ENCODE measurements at places on chromosomes 4 and X.

GRCh38 chrX:154751203-154751668 lies 359 bp upstream of the GAB3 start:
- DNase-seq, result no peak

- DNase-seq, result no peak
These were observed 30.3 kb upstream of the HCCS start for GRCh38 chrX:11080741-11081305.

GRCh38 chr4:52822972-52823701 lies 39.0 kb upstream of the RASL11B start:
- peak; percentile 86 for DNase-seq

GRCh38 chrX:54045563-54046228 lies 1.4 kb upstream of the PHF8 start:
- no peak for DNase-seq

- no peak for DNase-seq
These were observed 843.1 kb downstream of the STIM2 start for GRCh38 chr4:27703771-27704170.

GRCh38 chrX:153633607-153634180 lies 13.3 kb upstream of the DUSP9 start:
- DNase-seq, result no peak

DNA sequence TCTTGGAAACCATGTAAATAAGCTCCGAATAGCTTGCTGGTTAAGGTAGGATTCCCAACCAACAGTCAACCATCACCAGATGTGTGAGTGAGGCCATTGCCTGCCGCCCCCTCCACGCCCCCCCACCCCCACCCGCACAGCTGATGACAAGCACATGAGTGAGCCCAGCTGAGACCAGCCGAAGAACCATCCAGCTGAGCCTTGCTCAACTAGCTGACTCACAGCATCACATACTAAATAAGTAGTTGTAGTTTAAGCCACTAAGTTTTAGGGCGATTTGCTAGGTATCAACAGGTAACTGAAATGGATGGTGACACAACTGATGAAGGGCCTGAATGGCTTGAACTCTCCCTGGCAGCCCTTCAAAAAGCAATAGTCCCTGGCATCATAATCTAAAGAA lies 1.6 kb upstream of the CCDC149 start:
- DNase-seq, result no peak

DNA sequence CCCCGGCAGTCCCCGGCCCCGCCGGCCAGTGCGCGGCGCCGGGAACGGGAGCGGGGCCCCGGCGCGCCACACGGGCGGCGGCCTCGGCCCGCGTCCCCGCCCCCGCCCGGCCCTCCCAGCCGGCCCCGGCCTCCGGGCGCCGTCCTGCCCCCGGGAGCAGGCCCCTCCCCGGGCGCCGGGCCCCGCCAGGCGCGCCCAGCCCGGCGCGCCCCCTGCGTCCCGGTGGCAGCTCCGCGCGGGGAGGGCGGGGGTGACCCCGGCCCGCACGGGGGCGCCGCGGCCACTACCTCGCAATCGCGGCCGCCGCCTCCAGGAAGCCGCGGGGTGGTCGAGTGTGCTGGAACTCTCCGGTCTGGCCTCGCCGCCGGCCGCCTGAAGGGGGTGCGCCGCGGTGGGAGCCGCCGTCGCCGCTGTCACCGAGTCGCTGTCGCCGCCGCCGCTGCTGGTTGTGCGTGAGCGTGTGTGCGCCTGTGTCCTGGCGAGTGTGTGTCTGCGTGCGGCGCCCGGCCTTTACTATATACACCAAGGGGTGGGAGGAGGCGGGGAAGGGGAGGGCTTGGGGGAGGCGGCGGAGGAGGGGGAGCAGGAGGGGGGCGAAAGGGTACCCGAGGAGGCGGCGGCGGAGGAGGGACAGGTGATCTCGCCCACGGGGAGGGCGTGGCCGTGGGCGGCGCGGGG lies at the start of gene RAI2:
RAI2 (minus strand) TSS at position 488 of the 678 bp plus-strand sequence. CDS start 59,288 bp downstream, outside the sequence.
- DNase-seq, result no peak

DNA sequence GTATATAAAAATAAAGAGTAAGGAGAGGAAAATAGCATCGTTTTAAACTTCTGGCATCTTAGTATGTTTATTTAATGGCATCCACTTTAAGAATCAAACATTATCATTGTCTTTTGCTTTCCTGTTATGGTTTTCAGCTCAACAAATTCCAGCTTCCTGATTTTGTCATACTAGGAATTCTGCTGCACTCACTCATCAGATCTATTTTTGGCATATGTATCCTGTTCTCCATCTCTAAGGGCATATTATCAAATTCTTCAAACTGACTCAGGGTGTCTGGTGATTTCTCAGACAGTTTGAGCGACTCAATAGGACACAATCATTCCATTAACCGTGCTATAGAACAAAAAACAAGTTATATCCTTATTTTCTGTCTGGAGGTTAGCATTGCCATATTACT lies 248.5 kb upstream of the DIAPH2 start:
- DNase-seq, result no peak

GRCh38 chr4:154982187-154983047 lies 201.3 kb downstream of the RBM46 start:
- DNase-seq, result peak; percentile 53

GRCh38 chr4:54908763-54909162 lies 216.6 kb downstream of the KDR start:
- peak; percentile 16 for DNase-seq

DNA sequence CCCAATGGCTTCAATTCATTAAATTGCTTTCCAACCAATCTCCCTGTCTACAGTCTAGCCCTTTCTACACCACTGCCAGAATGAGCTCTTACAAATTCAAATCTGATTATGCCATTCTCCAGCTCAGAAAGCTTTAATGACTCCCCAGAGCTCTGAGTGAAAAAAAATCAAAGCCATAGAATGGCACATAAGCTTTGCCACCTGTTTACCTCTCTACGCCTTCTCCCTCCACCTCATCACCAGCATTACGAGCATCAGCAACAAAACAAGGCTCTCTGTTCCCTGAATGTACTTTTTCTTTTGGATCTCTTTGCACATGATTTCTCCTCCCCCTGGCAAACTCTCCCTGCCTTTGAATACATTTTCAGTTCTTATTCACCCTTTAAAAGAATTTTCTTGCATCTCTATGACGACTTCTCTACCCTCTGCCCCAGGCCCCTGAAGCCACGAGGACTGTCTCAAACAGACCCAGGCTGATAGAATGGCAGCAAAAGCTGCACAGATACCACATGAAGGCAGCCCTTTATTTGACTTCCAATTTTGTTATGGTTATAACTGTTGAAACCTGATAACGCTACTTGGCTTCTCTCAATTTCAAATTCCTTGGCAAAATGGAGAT lies 516.0 kb downstream of the PCDH7 start:
- DNase-seq, result no peak

- DNase-seq, result no peak
These were observed 198.8 kb downstream of the ANTXR2 start for GRCh38 chr4:79874197-79874596.

DNA sequence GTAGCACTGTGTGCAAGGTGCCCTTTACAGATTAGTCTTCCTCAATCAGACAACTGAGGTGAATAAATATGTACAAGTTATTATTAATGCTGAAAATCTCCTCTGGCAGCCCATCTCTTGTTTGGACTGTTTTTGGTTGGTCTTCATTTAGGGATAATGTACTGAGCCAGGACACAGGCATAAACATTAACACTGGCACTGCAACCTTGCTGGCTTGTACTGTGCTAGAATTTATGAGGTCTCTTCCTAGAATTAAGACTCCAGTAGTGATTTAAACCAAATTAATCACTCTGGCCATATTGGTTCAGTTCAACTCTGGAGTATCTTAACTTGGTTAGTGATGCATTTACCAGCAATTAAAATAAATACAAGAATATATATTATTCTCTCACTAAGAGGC lies 244.7 kb upstream of the GK2 start:
- DNase-seq, result no peak

GRCh38 chrX:56802428-56802827 lies 73.4 kb downstream of the NBDY start:
- no peak for DNase-seq

- DNase-seq, result no peak
These were observed 42.4 kb downstream of the SLC7A11 start for GRCh38 chr4:138199568-138200235.

GRCh38 chr4:98560321-98560720 lies 98.1 kb downstream of the TSPAN5 start:
- DNase-seq, result no peak

DNA sequence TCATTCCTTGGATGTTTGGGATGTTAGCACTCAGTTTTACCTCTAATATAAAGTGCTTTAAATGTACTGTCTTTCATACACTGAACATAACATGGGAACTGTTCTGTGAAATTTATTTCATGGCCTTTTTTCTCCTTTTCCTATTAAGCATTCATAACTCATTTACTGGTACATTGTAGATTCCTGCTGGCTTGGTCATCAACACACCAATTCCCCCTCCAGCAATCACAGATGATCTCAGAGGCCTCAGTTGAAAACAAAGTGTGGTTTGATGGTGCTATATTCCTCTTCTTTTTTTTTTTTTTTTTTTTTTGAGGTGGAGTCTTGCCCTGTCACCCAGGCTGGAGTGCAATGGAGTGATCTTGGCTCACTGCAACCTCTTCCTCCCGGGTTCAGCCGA lies 61.9 kb upstream of the FAM47B start:
- peak; percentile 17 for DNase-seq

GRCh38 chr4:152485726-152486276 lies 50.1 kb downstream of the FBXW7 start:
- DNase-seq, result peak; percentile 88

DNA sequence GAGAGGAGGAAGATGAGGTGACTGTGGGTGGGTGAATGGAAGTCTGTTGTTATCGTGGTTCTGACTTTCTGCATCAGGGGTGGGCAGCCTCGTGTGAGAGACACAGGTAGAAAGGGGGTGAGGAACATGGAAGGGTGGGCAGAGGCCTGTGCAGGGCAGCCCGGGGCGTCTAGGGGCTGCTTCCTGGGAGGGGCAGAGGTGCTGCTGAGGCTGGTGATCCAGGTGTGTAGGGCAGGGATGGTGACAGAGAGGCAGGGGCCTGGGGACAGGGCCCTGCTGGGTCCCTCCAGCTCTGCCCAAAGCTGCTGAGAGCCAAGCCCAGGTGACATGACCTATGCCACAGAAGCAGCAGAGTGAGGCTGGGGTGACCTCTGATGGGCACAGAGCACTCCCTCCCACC lies 89.7 kb upstream of the C4orf50 start:
- DNase-seq, result no peak

DNA sequence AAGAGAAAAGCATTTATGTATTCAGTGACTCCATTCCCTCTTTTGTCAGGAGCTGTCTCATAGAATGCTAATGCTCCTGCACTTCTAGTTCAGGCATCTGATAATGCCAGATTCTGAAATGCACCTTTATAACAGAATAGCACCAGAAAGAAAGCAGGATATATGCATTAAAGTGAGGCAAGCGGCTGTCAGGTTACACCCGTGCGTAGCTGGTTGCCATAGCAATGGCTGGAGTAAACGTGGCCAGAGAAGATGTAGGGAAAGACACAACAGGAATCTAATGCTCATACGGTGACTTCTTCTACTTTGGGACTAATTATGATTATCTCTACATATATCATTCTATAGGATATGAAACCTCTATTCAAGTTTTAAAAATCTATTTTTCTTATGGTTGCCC lies 5.9 kb downstream of the EMCN start:
- DNase-seq, result no peak

- DNase-seq, result peak; percentile 81
These were observed 319.6 kb upstream of the HS3ST1 start for GRCh38 chr4:11748164-11748872.

DNA sequence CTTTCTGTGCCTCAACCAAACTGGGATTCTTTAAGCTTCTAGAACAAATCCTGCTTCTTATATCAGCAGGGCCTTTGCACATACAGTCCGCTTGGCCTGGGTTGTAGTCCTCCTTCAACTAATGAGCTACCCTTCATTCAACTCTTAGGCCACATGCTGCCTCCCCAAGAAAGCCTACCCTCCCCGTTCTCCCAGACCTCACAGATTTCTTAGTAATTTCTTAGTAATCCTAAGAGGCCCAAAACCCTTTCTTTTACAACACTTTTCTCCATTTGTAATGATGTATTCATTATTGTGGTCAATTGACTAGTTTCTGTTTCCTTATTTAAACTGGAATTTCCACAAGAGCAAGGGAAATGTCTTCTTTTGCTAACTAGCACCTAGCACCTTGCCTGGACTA lies 233.1 kb downstream of the PPP1R2C start:
- DNase-seq, result no peak

- DNase-seq, result no peak
These were observed 105.6 kb downstream of the CBLL2 start for GRCh38 chrX:22378296-22378695.

DNA sequence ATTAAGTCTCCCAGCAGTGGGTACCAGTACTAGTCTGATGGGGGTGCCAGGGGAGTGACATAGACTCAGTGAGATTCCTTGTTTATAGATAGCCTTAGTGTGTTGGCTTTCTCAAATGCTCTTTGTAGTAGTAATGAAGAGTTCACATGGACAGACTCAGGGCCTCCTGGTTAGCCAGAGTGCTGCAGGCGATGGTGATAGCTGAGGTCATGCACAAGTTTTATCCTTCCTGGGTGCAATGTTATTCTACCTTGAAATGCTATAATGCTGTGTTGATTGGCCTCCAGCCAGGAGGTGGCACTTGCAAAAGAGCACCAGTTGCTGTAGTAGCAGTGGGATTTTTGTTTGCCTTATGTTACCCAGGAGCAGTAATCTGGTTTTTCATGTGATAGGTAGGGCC lies 35.5 kb upstream of the ADH4 start:
- DNase-seq, result no peak

- DNase-seq, result no peak
These were observed 101.7 kb upstream of the MAP3K15 start for GRCh38 chrX:19616959-19617358.

- DNase-seq, result peak; percentile 72
These were observed 99.9 kb upstream of the RAPGEF2 start for GRCh38 chr4:159002950-159003349.

DNA sequence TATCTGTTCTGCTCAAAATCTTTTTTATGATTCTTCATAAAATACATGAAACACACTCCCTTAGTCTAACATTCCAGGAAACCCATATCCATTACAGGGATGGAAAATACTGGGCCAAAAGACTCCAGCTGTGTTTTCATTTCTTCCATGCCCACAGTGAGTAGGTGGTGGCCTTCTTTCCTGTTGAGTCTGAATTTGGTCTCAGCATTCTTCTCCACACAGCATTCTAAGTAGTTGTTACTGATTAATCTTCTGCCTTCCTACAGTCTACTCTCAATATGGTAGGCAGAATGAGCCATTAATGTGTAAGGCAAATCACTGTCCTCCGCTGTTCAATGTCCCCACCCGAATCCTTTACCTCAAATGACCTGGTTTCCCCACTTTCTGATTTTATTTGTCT lies 370.6 kb upstream of the RPS6KA3 start:
- no peak for DNase-seq

DNA sequence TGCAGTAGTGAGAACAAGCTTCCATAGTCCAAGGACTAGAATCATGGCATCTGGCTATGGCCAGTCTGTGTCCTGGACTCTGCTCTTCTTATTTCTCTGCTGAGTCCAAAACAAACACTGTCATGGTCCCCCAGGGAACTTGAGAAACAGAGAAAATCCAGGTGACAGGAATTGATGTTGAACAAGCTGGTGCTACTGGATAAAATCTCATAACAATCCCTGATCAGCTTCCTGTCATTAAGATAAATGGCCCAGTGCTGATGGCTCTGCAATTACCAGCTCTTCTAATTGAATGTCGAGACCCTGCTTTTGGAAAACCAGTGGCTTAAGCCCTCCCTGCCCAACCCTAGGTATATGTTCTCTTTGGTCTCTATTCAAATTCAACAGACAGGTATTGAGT lies 58.8 kb upstream of the ARHGAP36 start:
- DNase-seq, result no peak

- DNase-seq, result peak; percentile 5
These were observed 155.2 kb upstream of the SPIN4 start for GRCh38 chrX:63506320-63506719.

GRCh38 chr4:99817309-99817890 lies 773 bp downstream of the DAPP1 start:
- DNase-seq, result no peak

- peak; percentile 34 for DNase-seq
These were observed 75.8 kb downstream of the NUDT11 start for GRCh38 chrX:51420610-51421009.
